Kidney (tissue), 22 donors: ENCODE measurements at places on chromosomes 3 and 15. TPM values are rescaled to one million over a fixed set of nuclear protein-coding genes. Genes with fewer than 3 reads are reported as not detected.

DNA sequence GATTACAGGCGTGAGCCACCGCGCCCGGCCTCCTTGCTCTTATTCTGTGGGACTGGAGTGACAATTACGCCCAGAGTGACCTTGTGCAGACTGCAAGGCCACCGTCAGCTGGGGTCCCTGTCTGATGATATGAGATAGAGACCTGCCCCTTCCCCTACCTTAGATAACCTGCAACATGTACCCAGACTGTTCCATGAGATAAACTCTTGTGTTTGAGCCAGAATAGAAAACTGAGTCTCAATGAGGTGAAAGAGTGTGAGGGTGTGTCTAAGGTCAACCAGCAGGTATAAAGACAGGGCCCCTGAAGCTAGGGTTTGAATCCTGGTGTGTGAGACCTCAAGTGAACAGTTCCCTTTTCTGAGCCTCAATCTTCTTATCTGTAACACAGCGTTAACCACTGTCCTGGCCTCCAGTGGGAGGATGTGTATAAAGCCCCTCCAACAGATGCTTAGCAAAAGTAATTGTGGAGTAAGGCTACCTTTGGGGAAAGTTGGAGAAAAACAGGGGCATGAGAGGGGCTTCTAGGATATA, 6.0 kb downstream of the TADA3 start:
- no peak for DNase-seq

GRCh38 chr15:42274702-42274989, 1.4 kb upstream of the TMEM87A start:
- DNase-seq, result peak; percentile 14

- DNase-seq, result peak; percentile 28
Measured at GRCh38 chr3:171347301-171348039, 112.7 kb downstream of the TNIK start.

Gene SH3GL3
- total RNA-seq, result 0.47 TPM

Gene AP3B2
- total RNA-seq, result 4.7 TPM
